Activated T-cell treated with anti-CD3 and anti-CD28 coated beads for 24 hours (primary cell): ENCODE measurements at places on chromosomes 1 and 21.

DNA sequence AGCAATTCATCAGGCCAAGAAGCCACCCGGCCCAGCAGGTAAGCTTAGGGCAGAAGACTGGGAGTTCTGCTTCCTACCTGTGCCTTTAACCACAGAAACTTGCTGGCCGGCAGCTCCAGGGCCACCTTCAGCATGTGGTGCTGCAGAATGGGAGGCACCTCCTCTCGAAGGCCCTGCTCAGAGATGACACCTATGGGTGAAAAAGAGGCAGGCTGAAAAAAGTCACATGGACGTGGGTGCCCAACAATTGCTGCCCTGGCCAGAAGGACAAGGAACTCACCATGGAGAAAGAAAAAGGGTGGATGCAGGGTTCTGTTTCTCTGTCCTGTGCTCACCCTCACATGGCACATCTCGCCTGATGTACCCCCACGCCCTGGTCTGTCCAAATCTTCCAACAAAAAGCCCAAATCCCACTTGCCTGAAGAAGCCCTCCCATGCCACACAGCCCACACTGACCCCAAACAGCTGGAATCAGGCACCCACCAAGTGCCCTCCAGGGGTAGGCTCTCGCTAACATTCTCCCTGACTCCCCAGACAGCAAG, 33.0 kb downstream of the URB1 start:
- no peak for DNase-seq

- DNase-seq = no peak
These were observed 349.3 kb downstream of the RGS7 start for GRCh38 chr1:241007668-241008067.

DNA sequence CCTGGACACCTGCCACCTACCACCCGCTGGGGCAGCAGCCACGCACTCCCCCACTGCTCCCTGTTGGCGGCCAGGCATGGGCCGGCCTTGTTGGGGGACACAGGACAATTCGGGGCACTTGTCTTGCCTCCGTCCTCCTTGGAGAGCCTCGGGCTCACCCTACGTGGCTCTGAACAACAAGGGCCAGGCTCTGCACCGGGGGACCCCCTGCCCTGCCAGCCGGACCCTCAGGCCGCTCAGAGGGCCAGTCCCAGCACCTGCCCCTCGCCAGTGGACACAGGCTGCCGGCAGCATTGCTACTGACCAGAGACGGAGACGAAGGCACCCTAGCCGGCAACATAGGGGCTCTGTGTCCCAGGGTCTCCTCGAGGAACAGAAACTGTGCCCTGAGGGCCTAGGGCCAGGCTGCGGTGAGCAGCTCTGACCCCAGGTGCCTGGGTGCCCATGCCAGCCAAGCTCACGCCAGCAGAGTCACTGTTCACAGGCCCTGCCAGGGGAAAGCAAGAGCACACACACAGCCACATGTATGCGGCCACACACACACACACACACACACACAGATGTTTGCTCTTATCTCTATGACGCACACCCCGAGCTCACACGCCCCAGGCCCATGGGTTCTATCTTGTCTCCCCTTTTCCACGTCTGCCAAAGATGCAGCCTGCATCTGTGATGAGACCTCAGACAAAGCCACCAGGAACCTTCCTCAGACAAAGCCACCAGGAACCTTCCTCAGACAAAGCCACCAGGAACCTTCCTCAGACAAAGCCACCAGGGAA, 45.9 kb downstream of the MORN1 start:
- no peak for DNase-seq

GRCh38 chr1:20343938-20344302, 53.2 kb downstream of the VWA5B1 start:
- no peak for DNase-seq

- DNase-seq = no peak
These were observed 5.6 kb downstream of the SETDB1 start for GRCh38 chr1:150931773-150932172.

DNA sequence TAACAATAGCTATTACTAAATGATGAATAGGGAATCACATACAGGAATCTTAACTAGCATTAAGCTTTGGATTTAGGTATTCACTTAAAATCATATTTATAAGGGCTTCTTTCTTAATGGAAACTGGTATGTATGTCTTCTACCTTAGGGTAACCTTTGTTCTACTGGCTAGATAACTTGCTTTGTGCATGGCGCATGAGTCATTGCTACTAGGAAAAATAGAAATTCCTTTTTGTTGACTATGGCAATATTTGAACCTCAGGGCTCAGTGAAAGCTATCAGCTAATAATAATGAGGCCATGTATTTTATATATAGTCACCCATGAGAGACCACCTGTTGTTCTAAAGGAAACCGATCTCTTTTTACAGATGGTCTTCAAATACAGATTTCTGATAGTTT, 72.5 kb downstream of the RPS6KC1 start:
- DNase-seq = no peak

DNA sequence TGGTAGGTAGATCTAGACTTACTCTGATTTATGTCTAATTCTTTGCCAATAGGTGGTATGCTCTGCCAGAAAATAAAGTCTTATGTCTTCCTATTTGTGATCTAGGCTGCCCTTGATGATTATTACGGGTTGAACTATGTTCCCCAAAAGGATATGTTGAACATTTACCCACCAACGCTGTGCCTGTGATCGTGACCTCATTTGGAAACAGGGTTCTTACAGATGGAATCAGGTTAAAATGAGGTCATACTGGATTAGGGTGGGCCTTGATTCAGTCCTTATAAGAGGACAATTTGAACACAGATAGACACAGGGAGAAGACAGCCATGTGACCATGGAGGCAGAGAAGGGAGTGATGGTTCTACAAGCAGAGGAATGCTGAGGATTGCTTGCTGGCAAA, 95.1 kb upstream of the BCAR3 start:
- DNase-seq = no peak

DNA sequence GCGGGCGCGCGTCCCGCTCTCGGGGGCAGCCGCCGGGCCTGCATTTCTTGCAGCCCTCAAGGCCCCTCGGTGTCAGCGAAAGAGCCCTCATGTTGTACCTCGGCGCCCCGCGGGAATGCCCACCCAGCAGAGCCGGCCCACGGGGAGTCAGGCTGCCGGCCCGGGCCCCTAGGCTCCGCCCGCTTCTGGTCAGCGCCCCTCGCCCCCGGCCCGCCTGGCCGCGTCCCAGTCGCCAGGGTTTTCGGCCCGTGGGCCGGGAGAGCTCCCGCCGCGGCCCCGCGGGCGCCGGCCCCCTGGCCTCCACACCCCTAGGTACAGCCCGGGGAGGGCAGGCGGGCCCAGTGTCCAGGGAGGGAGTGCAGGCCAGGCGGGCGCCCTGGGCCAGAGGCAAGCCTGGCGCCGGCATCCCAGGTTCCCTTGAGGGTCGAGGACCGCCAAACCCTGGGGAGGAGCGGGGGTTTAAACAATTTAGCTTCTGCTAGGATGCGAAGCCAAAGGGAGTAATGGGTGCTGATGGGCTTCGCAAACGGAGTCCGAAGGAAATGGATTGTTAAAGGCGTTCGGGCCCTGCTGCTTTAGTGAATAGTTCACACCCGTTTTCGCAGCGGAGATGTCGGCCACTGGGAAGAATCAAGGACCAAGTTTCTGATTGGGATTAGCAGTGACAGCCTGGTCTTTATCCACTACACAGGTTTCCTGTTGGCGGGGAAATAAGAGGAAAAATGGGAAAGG, 486 bp upstream of the KCNA3 start:
- no peak for DNase-seq

GRCh38 chr21:15706696-15707095, 23.1 kb upstream of the USP25 start:
- DNase-seq = no peak

- no peak for DNase-seq
These were observed 68.7 kb upstream of the FAM3B start for GRCh38 chr21:41247561-41248545.

DNA sequence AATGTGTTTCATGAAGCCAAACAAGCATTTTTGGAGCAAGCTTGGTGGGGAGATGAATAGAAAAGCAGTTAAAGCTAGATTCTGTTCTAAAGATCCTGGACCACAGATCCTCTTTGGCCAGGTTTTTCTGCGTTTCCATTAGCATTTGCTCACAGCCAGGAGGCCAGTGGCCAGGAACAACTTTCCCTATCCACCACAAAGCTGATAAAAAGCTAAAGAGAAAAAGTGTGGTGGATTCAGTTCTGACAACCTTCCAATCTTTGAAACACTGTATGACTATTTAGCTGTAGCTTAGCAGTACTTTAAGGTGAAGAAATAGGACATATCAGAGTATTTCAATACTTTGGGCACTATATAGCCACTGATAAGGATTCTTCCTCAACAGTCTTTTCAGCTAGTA, 3.0 kb upstream of the NEK7 start:
- DNase-seq = no peak

DNA sequence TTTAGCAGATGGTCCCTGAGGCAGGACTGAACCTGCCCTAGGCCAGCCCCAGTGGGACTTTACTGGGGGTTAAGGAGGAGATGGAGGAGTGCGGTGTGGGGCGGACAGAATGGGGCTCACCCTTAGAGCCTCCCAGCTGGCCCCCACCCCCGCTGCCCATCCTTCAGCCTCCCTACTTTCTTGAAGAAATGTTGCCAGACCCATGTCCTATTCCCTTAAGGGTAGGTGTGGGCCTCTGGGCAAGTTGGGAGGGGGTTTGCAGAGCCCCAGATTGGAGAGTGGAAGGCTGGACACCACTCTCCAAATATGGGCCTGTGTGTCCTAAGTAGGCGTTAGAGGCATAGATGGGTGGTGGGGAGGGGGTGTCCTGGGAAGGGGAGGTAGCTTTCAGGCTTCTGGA, 19.2 kb upstream of the EPS8L3 start:
- no peak for DNase-seq

DNA sequence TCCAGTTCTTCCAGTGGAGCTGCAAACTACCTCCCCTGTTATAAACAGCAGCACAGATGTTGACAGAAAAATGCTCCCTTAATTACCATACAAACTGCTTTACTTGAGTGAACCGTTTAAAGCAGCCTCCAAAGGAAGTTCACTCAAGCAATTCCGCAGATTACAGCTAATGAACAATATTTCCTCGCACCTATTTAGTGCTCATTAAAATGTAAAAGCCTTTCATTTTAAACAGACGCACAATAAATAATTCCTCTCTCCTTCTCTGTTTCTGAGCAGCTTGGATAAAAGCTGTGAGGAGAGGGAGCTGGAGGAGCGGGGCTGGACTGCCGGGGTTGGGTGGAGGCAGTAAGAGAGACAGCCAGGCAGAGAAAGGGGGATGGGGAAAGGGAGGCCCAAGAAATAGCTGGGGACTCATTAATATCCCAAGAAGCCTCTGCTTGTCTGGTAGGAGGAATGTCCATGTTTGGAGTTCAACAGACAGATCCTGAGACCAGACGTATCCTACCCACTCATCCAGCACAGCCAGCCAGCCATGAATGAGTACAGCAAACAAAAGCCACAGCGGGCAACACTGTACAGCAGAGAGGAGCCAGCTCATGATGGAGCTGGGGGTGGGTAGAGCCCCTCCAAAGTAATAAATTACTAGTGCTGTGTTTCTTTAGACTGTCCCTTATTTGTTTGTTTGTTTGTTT, 227.7 kb downstream of the GPATCH2 start:
- DNase-seq = no peak

DNA sequence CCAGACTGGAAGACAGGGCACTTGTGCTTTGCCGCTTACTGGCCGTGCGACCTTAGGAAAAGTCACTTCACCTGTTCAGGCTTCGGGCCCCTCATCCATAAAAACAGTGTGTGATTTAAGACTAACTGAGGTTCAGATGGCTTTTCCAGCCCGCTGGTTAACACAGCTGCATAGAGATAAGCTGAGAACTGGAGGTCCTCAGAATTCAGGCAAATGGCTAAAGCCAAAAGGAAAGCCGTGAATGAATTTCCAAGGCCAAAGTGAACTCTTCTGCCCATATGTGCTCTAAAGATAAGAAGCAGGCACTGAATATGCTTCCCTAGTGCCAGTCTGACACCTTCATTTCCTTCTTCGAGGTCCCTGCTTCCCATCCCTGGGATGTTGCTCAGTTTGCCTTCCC, 23.5 kb upstream of the SARS1 start:
- no peak for DNase-seq

- DNase-seq = no peak
These were observed 15.2 kb upstream of the SRP9 start for GRCh38 chr1:225762444-225762843.

GRCh38 chr1:196063294-196063693, 544.9 kb downstream of the KCNT2 start:
- DNase-seq = no peak

- no peak for DNase-seq
These were observed 269.0 kb upstream of the C1orf87 start for GRCh38 chr1:60342569-60342968.

DNA sequence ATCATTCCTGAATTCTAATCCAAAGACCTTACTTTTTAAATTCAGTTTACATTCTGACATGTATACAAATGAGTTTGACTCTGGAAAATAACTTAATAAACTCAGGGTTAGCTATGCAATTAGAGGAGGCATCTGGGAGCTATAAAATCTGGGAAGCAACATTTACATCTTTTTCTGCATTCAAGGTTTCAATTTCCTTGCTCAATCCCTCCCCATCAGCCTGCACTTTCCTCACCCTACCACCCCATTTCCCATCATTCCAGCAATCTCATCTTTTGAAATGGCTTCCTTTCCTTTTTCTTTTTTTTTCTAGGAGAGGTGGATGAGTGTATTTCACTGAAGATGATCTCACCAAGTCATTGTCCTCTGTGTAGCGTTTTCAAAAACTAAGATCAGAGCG, 65.3 kb upstream of the BEND5 start:
- no peak for DNase-seq

DNA sequence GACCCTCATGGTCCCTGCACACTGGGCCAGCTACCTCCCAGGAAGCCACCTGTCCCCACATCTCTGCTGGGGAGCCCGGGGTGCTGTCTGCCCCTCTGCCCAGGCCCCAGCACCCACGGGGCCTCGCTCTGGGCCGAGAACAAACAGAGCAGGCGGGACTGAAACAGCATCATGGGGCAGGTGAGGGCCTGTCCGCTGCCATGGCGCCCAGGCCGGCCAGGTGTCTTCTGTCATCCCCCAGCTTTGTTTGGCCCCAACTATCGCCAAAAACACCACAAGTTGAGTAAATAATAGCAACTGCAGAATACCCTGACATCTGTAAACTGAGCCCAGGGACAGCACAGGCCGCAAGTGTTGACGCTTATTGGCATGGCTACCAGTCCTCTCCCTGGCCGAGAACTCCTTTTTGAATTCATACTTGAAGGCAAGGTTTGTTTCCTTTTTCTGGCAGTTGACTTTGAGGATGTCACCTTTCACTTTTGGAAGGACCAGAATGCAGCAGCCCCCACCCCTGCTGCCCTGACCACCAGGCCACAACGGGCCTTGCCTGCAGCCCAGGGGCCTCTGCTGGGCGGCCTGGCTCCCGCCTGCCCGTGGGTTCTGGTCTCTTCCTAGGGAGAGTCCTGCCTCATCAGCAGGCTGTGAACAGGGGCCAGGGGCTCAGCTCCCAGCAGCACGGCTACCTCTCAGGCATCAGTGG, 152.7 kb downstream of the CASZ1 start:
- no peak for DNase-seq

- no peak for DNase-seq
These were observed 91.4 kb downstream of the HMCN1 start for GRCh38 chr1:185825556-185825955.

GRCh38 chr1:169367686-169368405, at the start of the genes BLZF1 and NME7:
Gene BLZF1, plus strand, starts transcription at chr1:169368195. Its CDS starts 1,328 bp downstream, at chr1:169369523.
Gene NME7, minus strand, starts transcription at chr1:169367797. Its CDS starts 87 bp downstream, at chr1:169367710.
- DNase-seq = peak; percentile 97
